ENCODE measurements at places on chromosomes 2 and 18.

DNA sequence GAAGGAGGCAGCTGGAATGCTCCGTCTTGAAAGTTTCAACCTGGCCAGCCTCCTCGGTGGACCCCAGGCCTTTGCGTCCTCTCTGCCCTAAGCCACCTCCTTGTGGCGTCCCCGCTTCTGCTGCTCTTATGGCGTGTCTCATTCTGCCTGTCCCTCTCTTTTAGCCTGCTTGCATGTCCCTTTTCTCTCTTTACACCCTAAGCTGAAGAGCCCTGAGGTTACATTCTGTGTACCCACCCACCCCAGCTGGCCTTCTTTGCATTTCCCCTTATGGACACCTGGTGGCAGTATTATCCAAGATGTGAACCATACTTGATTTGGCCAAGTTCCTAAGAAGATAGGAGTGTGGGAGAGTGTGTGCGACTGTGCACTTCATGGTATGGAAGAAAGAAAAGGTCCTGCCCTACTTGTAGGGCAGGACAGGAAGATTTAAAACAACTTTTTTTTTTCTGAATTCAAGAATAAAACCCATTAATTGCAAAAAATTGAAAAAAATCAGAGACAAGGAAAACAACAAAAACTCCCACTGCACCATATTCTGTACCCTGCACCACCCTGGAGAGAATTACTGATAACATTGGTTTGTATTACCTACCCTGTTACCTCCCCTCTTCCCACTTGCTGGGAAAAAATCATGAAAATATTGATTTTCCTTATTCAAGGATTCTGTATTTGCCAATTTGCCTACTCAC, 77.4 kb downstream of the DYSF start:
- DNase-seq, result no peak

GRCh38 chr2:74502720-74503505, 3.5 kb upstream of the LBX2 start:
- DNase-seq, result peak; percentile 84

- DNase-seq, result no peak
Measured at GRCh38 chr2:206641226-206641625, 1.1 kb upstream of the FAM237A start.

GRCh38 chr18:8949206-8949605, 153.3 kb upstream of the NDUFV2 start:
- no peak for DNase-seq

- peak; percentile 72 for DNase-seq
Measured at GRCh38 chr2:45891719-45892424, 240.4 kb downstream of the PRKCE start.

- DNase-seq, result no peak
Measured at GRCh38 chr2:233218836-233219235, 32.6 kb upstream of the ATG16L1 start.

Measured in ureter (tissue), 1 donor.